Left colon (tissue), 2 donors: ENCODE measurements at places on chromosomes 16 and 17.

DNA sequence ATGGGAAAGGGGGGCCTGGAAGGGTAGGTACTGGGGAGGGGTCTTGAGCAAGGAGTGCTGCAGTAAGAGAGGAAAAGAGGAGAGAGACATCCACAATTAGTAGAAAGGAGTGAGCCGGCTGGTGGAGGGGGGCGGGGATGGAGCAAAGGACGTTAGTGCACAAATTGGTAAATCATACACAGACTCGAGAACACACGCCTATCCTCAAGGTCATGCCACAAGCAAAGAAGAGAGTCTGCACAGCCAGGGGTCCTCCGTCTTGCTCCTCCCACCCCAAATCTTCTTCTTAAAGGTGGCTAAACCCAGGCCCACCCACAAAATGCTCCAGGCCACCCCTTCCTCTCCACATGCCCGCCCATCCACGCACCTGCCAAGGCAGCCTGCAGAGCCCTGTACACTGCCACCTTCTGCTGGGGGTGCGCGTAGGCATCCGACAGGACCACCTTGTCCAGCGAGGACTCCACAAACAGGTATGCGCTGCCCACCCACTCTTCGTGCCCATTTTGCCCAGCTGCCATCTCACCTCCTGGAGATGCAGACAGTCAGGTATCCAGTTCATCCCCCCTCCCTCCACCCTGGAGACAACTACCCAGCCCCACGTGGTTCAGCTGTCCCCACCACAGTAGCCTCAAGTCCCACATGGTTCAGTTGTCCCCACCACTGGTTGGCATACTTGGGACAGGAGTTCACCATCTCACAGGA lies 3.4 kb downstream of the TRADD start:
- peak; percentile 61 for DNase-seq

DNA sequence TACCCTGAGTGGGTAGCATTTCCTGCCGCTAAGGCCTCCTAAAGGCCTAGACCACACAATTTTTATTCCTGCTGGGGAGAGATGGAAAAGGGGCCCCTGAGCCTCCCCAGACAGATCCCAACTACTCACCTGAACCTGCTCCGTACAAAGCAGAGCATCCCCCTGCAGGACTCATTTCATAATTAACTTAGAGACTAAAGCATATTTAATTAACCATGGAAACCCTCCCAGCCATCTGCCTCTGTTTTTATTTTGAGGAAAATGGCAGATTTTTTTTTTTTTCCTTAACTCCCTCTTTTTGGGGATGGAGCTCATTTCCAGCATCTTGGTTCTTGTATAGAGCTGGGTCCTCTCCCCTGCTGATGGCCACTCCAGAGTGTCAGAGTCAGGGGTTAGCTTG lies 96.5 kb upstream of the CRHR1 start:
- DNase-seq: no peak

DNA sequence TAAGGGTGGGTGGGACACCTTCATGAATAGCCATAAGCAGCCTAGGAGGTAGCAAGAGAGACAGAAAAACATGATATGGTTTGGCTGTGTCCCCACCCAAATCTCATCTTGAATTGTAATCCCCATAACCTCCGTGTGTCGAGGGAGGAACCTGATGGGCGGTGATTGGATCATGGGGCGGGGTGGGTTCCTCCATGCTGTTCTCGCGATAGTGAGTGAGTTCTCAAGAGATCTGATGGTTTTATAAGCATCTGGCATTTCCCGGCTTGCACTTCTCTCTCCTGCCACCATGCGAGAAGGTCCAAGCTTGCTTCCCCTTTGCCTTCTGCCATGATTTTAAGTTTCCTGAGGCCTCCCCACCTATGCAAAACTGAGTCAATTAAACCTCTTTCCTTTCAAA lies 259.1 kb upstream of the ERCC4 start:
- no peak for DNase-seq

DNA sequence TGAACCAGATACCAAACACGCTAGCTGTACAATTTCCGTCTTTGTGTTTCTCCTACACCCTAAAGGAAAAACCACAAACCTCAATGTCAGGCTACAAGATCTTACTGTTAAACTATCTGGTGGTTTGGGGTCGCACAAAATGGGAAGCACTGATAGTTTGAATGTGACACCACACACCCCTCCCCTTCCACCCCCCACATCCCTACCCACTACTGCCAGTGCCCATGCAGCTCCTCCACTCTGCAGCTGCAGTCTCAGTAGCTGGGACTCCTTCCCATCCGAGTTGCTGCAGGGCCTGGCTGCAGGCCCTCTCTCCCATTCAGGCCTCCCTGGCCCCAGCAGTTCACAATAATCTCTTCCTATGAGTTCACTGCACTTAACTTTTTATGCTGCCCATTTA lies 18.4 kb downstream of the TRAP1 start:
- no peak for DNase-seq

- no peak for DNase-seq
Measured at GRCh38 chr17:60094754-60095153, 16.0 kb upstream of the HEATR6 start.

- peak; percentile 69 for DNase-seq
Measured at GRCh38 chr16:252366-253337, 18.0 kb downstream of the FAM234A start.

DNA sequence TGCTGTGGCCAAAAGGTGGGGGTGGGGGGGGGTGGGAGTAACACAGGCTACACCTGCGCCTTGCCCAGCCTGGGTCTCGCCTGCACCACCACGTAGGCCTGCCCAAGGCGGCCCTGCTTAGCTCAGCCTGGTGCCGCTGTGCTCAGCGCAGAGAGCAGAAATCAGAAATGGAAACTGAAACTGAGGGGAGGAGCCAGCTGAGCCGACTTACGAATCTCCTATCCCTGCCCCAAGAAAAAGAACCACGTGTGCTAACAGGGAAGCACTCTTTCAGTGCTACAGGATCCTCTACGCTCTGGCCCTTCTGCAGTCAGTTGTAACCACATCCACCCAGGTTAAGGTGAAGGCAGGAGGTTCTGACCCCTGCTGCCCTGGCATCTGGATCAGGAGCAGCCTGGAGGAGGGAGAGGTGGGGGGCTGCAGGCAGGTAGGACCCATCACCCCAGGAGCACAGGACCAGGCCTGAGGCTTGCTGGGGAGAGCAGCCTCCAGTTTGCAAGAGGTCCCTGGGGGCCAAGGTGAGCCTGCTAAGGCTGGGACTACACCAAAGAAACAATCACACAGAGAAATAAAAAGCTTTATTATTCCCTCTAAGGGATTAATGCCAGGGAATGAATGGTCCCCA lies at the start of gene DHX58:
Gene DHX58, minus strand, starts transcription at position 163 of the 625 bp plus-strand sequence. CDS start 822 bp downstream, outside the sequence.
- DNase-seq: peak; percentile 83

DNA sequence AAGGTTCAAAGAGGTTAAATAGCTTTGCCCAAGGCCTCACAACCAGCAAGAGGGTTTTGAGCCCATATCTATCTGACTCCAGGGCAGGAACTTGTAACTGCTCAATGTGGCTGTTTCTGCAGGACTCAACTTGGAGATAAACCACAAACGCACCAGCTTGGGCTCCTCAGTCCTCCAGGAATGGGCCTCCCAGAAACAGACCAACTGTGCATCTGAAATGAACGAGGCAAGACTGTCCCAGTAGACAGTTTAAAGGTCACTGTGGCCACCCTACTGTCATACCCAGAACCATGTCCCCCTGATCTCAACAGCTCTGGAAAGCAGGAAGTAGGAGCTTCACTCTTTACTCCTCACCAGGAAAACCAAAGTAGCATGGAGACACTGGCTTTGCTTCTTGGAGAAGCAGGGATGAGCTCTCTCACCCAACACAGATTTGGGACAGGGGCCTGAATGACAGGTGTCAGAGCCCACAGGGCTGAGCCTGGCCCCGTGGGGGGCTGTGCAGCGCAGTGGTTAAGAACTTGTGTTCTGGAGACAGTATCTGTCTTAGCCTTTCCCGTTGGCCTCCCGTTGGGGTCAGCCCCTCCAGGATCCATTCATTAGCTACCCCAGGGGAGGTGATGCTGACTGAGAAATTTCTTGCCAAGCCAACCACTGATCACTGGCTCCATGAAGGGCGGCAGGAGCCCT lies 2.3 kb upstream of the CALB2 start:
- DNase-seq: no peak

DNA sequence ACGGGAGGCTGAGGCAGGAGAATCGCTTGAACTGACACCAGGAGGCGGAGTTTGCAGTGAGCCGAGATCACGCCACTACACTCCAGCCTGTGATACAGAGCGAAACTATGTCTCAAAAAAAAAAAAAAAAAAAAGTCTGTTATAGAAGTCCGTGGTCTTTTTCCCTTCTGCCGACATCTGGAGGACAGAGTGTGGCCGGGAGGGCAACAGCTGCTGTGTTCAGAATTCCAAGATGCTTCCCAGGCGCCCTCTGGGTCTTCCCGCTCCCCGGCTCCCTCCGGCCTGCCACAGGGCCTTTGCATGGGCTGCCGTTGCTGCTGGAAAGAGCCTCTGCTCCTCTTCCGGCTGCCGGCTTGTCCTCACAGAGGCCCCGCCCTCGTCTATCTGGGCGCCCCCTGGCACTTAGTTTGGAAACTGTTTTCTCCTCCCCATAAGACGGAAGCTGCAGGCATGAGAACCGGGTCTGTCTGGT lies 2.4 kb upstream of the CACNA1H start:
- DNase-seq: no peak

DNA sequence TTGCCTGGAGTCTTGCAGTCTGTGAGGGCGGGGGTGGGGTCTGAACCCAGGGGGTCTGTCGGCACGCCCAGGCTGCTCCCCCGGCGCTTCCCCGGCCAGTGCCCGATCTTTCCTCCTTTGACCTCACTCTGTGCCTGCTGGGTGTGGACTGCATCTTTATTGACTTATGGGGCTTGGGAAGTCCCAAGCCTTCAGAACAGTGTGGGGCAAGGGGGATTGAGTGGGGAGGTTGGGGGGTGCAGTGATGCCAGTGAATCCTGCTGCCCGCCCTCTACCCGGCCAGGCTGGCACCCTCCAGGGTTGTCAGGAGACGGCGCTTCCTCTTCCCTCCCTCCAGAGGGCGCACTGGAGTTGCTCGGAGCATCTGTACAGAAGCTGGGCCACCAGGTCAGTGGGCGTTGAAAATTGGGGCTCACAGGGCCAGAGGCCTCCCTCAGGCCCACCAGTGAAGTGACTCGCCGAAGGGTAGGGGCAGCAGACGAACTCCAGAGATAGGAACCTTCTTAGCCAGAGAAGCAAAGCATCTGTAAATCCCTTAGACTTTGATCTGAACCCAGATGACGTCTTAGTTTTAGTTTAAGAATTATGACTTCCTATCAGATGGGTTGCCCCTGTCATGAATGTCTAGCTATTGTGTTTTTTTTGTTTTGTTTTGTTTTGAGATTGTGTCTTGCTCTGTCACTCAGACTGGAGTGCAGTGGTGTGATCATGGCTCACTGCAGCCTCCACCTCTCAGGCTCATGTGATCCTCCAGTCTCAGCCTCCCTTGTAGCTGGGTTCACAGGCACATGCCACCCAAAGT lies 184.8 kb upstream of the CIBAR2 start:
- DNase-seq: peak; percentile 56

DNA sequence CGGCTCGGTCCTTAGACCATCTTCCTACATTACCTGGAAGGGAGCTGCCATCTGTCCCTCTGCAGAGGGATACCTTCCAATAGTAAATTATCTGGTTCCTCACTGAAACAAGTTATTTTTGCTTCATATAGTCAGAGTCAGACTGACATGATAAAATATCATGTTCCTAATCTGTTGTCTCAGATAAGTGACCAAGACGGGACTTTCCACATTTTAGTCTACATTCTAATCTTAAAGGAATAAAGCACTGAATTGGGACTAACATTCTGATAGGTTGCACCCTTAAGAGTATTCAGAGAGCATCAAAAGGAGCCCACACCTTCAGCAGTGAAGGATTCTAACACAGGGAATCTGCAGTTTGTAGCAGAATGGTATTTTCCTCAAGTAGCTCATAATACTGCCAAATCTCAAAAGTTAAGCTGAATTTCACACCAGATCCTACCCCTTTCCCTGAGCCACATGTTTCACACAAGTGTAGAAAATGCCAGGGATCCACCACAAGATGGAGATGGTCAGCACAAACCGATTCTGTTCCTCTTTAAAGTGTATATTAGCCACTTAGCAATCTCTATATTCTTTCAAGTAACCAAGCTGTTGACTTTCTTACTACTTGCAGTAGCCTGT lies 13.4 kb downstream of the GINS2 start:
- DNase-seq: no peak

DNA sequence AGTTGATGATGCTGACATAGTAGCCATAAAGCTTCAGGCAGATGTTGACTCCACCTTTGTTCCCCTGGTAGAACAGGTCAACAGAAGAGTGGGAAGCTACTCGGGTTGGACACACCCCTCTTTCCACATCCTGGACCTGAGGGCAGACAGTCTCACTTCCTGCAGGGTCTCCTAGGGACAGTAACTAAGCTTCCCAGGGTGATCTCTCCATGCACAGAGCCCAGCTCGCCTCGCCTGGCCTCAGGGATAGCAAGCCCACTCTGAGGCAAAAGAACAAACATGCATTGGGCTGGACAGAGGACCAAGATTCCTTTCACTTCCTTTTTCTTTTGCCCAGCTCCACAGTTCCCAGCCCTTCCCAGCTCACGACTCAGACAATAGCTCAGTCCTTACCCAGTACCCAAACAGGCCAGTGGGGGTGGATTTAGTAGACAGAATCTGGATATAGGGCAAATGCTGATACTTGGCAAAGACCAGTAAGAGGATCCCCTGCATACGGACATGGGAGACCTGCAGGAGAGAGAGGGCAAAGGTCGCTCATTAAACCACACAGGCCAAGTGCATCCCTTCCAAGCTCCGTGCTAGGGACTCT lies 7.0 kb downstream of the INPP5K start:
- peak; percentile 85 for DNase-seq

GRCh38 chr16:88286301-88286923 lies 96.3 kb upstream of the ZNF469 start:
- DNase-seq: no peak

GRCh38 chr17:41784207-41784744 lies 2.2 kb downstream of the JUP start:
- peak; percentile 45 for DNase-seq

GRCh38 chr17:65254166-65254565 lies 117.0 kb downstream of the RGS9 start:
- no peak for DNase-seq

DNA sequence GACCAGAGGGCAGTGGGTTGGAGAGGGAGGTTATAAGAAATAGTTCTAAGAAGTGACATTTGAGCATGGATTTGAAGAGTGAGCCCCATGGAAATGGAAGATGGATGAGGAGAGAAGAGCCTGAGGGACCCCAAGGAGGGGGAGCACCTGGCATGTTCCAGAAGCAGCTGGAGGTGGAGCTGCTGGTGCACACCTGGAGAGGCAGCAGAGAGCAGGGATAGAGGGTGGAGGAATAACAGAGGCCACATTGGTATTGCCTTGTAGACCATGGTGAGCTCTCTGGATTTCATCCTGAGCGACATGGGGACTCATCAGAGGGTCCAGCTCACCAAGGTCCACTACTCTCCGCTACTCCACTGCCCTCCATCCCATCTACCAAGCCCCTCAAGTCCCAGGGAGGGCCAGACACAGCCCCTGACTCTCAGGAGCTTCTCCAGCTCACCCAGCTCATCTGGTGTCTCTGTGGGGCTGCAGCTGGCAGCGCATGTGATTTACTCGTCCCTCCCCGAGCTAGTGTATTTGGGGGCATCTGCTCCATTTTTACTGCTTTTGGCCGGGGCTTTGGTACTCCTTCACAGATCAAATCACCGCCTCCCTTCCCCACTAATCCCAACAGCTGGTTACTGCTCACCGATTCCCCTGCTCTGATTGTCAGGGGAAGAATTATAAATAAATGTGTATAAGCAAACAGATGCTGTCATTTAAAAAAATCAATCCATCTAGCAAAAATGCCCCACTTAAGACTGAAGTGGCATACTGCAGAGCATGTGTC lies 22.1 kb upstream of the KDM8 start:
- no peak for DNase-seq

- peak; percentile 70 for DNase-seq
Measured at GRCh38 chr17:1650731-1651558, 1.3 kb upstream of the RILP start.

GRCh38 chr17:7429722-7430121 lies 1.1 kb downstream of the SPEM3 start:
- no peak for DNase-seq
